ENCODE measurements at places on chromosomes 5 and 9.

GRCh38 chr9:7347556-7347955 is 452.0 kb downstream of the DMAC1 start:
- no peak for DNase-seq

DNA sequence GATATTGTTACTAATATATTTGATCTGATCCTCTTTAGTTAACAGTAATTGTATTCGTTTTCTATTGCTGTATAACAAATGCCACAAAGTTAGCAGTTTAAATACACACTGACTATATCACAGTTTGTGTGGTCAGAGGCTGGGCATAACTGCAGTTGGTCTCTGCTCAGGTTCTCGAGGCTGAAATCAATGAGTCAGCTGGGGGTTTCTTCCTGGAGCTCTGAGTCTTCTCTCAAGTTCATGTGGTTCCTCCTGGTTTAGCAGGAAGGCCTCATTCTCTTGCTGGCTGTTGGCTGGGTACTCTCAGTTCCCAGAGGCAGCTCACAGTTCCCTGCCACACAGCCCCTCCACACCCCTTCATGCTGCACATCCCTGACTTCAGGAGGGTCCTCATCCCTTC is 20.7 kb downstream of the COL23A1 start:
- no peak for DNase-seq

- no peak for DNase-seq
Measured at GRCh38 chr9:133728856-133729616, 9.1 kb downstream of the SARDH start.

DNA sequence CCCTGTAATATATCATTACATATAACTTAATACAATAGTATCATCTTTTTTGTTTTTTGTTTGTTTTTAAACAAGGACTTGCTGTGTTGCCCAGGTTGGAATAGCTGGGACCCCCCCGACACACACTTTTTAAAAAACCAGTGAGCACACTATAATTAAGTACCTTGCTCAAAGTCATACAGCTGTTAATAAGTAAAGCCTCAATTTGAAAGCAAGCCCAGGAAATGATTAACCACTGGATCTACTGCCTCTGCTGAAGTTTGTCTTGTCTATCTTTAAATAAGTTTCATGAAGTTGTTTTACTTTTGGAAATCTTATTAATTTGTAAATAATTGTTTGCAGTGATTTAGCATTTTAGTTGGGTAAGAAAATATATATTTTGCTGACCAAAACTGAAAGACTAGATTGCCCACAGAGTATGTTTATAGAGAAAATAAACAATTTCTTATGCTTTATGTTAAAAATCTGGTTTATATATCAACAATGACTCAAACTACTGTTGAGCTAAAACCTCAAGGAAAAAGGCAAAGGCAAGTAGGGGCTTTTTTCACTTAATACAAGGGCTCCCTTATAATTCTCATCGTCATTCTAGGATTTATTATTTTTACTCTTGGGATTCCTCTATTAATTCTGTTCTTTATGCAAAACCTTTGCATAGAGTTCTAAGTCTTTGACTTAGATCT is 5.8 kb upstream of the CARNMT1 start:
- no peak for DNase-seq

GRCh38 chr5:113202746-113203716 is 226.4 kb downstream of the DCP2 start:
- peak; percentile 93 for DNase-seq

GRCh38 chr5:90689064-90689463 is 130.5 kb downstream of the ADGRV1 start:
- DNase-seq: no peak
